Eye (tissue), 1 donor: ENCODE measurements at places on chromosomes 11 and 22.

- DNase-seq, result no peak
These were observed 320 bp upstream of the PHLDA2 start for GRCh38 chr11:2929531-2929949.

DNA sequence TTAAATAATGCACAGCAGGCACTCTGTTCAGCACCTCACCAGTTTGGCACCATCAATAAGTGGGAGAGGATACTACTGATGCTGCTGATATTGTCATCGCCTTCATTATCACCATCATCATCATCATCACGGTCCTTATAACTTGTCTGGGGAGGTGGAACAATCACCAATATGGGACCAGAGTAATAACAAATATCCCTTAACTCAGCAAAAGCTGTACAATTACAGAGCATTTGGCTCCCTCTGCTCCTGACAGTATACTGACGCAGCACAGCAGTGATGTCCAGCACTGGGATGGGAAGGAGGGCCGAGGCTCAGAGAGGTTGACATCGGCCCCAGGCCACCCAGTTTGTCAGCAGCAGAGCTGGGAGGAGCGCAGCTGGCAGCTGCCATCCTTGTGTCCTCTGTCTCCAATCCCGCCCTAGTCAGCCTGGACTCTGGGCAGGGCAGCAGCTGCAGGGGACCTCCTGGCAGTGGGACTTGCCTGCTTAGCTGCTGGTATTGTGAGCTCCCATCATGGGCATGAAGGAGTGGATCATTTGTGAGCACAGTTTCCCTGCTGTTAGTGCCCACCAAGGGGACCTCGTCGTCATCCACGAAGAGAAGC lies 90.0 kb downstream of the DHCR7 start:
- DNase-seq, result no peak

- DNase-seq, result peak; percentile 50
These were observed 38.1 kb upstream of the ADA2 start for GRCh38 chr22:17257121-17258001.

DNA sequence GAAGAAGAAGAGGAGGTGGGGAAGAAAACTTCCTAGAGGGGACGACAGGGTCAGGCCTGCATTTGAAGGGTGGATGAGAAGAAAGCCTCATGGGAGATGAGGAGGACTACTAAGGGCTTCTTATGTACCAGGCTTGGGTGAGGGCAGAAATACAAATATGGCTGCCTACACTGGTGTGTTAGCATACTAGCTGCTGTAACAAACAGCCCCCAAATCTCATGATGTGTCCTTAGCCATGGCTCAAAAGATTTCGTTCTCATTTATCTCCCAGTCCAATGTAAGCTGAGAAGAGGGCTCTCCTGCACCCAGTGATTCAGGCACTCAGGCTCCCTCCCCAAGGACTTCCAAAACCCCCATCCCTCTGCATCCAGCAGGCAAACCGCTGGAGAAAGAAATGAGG lies 11.6 kb upstream of the MB start:
- DNase-seq, result no peak

DNA sequence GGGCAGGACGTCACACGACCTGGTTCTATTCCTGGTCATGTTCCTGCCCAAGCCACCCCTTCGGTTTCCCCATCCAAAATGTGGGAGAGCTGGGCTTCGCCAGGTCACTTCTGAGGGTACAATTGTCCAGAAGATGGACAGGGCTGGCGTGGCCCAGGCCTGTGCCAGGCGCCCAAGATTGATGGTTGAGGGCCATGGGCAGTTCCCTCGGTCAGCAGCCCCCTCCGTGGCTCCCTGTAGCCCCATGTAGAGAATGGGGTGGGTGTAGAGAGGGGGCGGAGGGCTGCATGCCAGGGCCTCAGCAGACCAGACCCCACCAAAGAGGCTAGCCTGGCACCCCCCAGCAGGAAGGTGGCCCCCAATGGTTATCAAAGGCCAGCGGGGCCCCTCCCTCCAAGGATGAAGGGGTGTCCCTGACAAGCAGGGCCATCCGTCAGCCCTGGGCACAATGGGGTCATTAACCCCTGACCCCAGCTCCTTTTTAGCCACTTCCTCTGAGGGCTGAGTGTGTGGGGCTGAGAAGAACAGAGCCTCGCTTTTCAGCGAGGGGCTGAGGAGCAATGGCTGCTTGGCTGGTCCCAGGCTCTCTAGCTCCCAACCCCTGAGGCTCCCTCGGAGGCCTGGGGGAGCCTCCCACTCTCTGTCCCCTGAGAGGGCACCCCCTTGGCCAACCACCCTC lies 11.0 kb upstream of the PICK1 start:
- no peak for DNase-seq

- peak; percentile 73 for DNase-seq
These were observed 583 bp downstream of the PDGFD start for GRCh38 chr11:104163100-104164027.

- no peak for DNase-seq
These were observed 10.8 kb downstream of the OVOL1 start for GRCh38 chr11:65797711-65798110.

GRCh38 chr11:26777372-26777808 lies 55.5 kb upstream of the SLC5A12 start:
- peak; percentile 39 for DNase-seq

DNA sequence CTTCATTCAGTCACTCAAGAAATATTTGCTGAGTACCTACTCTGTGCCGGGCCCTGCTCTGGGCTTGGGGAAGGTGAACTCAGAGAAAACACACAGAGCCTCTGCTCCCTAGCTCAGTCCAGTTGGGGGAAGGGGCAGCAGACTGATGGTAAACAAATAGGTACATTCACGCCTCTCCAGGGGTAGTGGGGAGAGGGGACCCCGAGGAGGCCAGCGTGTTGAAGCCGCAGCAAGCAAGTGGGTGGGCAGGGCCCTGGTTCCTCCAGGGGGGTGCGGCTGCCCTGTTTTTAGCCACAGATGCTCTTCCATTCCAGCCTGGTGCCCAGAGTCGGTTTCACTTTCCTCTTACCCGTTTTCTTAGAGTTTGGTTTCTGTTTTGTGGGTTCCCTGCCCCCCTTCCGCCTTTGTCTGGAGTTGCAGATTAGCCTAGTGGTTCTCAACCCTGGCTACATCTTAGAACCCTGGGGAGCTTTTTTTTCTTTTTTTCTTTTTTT lies 8.7 kb downstream of the DRAP1 start:
- DNase-seq, result no peak

- DNase-seq, result no peak
These were observed 125.4 kb downstream of the LUZP2 start for GRCh38 chr11:24622262-24622661.

DNA sequence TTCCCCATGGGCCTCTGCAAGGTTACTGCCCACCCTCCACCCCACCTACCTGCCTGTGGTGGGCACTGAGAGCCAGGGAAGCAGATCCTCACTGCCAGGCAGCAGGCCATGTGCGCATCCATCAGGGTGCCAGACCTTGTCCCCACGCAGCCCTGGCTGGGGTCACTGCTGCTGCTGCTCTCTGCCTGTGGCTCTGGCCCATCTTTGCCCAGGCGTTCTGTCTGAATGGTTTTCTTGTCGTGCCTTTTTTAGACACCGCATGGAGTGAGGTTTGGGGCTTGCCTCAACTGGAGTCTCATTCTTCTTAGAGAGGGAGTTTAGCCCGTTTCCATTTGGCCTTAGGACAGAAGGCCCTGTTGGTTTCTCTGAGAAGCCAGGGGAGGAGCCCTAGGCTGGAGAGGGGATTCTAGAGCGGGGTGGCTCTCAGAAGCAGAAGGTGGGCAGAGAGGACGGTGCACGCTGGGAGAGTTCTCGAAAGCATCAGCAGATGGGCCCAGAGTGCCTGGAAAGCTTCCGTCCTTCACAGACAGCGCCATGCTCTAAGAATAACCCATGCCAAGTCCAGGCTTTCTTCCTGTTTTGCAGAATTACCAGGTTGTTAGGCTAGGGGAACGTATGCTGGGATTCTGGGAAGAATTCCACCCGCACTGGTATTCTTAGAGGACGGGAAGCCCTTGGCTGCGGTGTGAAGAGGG lies 8.1 kb downstream of the TANGO2 start:
- DNase-seq, result no peak

DNA sequence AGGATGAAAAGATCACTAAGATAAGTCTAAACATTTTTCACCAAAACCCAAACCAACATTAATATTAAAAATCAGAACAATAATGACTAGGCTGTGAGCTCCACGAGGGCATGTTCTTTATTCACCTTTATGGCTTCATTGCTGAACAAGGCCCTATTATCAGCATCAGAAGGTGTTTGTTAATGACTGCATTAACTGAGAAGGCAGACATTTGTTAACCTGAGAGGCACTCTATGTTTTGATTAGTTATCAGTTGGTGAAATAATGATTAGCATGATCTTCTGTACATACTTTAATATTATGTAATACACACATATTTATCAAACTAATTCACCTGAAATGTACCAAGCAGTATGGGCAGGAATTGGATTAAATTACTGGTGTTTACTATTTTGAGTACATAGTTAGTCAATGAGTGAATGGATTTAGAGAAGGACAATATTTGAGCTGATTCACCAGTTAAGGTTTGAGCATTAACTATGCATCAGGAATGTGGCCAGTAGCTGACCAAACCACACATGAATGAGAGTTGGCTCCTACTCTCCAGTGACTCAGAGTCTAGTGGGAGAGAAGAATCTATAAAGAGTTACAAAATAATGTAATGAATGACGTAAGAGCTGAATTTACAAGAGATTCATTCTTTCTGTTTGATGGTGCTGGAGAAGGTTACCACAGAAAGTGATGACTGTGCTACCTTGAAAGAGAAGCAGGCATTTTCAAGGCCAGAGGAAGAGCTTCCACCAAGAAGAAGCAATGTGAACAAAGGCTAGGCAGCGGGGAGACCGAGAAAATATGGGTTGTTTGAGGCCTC lies 6.7 kb downstream of the IL18 start:
- DNase-seq, result peak; percentile 8

GRCh38 chr11:66280428-66280827 lies 2.5 kb downstream of the CNIH2 start:
- peak; percentile 81 for DNase-seq

DNA sequence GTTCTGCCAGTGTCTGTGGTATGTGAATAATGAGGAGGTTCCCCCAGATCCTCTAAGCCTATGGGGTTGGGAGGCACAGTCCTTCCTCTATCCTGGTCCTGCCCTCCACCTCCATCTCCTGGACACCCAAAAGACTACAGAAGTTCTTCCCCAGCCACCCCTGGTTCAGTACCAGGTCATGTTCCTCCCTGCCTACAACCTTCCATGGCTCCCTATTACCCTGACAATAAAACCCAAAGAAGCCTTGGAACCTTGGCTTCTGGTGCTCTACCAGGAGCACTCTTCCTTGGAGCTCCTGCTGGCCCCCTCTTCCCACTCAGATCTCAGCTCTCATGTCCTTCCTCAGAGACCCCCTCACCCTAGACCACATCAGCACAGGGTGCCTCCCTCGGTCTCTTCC lies 12.9 kb downstream of the TRPM5 start:
- DNase-seq, result no peak

- DNase-seq, result peak; percentile 64
These were observed 35.1 kb downstream of the FBLN1 start for GRCh38 chr22:45537734-45538181.

DNA sequence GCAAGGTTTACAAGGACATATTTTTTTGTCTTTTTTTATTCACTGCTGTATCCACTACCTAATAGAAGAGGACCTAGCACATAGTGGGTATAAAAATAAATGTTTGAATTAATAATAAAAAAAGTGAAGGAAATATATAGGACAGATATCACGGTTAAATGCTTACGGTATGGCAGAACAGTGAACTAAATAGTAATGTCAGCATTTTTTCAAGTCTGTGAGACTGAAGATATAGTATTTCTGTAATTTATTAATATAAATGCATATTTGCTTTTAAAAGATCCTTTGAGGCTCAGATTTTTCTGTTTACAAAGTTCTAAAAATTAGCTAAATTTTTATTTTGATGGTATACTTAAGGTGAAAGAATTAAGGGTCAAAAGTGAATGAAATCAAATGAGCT lies 68.6 kb upstream of the CNTN5 start:
- DNase-seq, result no peak

- no peak for DNase-seq
These were observed 8.1 kb upstream of the MOB2 start for GRCh38 chr11:1494650-1495049.

DNA sequence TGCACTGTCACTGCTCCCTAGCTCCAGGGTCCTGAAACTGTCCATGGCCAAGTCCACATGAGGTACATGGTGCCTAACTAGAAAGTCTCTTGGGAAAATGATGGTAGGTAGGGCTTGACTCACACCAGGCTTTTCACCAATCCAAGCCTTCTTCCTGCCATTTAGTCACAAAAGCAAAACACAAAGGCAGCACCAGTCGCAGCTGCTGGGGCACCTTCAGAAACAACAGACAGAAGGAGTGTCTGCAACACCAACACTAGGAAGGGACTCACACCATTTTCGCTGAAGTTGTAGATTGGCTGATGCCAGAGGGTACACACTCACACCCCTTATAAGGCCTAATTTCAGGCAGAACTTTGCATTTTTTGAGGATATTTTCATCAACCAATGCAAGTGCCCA lies 55.7 kb downstream of the SYTL2 start:
- no peak for DNase-seq

DNA sequence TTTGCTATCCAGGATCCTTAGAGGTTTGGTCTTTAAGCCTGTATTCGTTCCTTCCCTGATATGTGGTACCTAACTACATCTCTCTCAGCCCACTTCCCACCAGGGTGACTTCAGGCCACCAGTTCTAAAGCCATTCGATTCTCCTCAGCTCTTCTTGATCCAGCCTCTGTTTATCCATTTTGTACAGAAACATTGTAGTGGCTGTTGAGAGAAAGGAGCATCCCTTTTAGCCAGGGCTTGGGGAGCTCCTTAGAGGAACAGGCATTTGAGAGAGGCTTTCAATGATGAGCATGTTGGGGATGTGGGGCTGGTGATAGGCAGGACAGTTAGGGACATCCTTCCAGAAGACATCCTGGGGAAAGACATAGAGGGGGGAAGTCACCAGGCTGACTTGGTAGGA lies 17.9 kb downstream of the UBE2L3 start:
- no peak for DNase-seq

DNA sequence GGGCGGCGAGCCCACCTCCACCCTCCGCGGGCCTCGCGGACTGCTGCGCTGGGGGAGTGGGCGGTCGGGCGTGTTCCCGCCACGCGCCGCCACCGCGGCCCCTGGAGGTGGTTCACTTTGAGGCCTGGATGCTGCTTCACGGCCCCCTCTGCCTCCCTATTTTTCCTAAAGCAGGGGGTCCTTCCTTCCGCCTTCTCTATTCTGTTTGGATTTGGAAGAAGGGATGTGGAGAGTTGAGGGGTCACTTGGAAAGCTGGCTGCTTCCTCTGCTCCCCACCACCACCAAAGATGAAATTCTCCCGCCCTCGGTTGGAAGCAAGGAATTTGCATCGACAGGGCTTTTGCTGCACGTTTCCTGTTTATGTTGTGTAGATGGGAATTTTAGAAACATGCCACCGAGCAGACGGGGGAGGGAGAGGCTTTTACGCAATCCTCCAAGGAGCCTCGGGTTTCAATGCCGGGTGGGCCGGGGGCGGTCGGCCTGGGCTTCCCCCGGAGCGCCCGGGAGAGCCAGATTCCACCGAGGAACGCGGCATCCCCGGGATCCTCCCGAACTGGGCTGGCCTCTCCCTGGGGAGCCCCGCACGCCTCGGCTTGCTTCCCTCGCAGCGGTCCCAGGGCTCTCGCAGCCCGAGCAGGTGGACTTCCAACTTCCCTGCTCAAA lies 403 bp upstream of the SBF2 start:
- peak; percentile 85 for DNase-seq
